Renal cortex interstitium (tissue), 15 donors: ENCODE measurements at places on chromosomes 6 and 20. TPM values are rescaled to one million over a fixed set of nuclear protein-coding genes. Genes with fewer than 3 reads are reported as not detected.

DNA sequence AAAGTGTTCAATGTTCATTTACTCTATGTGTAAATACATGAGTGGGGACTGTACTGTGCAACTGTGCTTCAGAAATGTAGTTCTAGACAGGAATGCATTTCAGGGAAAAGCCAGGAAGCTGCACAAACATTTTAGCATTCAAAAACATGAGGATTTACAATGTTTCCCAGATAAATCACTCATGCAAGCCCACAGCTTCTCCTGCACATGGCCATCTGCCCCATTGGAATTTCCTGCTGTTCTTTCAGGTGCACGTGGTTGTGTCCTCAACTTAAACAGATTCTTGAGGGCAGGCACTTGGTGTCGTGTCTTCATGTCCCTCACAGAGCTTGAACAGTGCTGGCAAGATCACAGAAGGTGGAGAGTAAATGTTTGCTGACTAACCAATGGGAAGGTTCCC, 101.5 kb downstream of the UNC5CL start:
- DNase-seq = no peak

DNA sequence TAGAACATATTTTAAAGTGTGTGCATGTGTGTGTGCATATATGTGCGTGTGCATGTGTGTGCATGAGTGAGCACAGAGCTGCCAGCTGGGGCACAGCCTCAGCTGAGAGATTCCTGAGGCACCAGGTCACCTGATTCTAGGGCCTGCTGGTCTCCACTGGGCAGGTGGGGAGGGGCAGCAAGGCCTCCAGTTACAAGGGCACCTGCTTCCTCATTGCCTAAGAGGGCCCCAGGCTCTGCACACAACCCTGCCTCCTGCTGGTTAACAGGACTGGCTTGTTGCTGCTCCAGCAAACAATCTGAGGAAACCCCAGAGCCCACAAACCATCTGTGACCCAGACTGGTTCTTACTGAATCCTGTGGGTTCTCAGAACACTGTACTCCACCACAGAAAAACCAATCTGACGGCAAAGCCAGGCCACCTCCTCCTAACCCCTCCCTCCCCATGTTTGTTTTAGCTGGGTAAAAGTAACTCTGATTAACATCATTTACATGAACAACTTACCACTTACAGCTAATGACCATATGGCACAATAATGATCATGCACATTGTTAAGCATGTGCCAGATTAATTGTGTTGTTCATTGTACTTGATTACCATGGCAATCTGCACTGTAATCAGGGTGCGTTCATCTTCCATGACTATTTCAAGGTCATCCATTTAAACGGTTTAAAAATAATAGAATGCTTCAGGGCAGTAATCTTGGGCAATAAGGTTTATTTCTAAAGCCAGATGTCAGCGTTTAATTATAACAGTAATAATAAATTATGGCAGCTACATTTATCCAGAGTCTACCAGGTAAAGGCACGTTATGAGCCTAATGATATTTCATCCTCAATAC, 23.1 kb upstream of the UBE2J1 start:
- peak; percentile 54 for DNase-seq

GRCh38 chr6:43091436-43091991, 15.4 kb downstream of the PTK7 start:
- no peak for DNase-seq

DNA sequence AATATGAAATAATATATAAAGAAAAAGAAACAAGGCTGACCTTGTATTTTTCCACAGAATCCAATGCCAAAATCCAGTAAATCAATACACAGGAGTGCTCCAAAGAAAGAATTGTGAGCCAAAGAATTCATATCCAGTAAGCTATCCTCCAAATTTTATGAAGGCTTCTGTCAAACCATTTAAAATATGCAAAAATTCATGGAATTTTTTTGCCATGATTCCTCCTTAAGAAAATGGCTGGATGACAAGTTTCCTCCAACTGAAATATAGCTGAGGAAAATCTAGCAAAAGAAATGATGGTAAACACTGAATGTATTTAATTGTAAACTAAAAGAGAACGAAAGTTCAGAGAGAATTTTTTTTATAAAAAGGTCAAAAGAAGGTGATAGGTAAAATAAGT, 290.3 kb downstream of the UBE3D start:
- DNase-seq = no peak

- no peak for DNase-seq
Measured at GRCh38 chr6:83479389-83479788, 32.9 kb upstream of the PRSS35 start.

DNA sequence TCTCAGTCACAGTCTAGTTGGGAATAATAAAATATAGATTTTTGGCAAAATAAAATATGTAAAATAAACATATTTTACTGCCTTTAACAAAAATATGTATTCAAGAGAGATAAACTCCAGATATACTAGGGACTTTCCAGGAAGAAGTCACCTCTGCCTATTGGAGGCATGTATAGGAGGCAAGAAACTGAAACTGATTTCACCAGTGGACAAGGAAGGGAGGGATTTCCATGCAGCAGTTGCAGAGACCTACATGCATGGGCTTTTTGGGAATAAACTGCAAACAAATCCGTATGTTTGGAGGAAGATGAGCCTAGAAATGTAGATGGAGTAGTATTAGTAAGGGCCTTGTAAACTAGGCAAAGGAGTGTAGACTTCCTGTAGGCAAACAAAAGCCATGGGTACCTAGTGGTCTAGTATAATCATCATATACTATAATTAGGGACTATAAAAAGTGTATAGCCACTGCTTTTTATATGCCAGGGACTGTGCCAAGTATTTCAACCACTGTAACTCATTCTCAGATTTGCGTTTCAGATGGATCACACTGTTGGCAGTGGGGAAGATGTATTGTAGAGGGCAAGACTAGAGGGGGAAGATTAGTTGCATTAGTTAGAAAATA, 38.9 kb downstream of the CD109 start:
- DNase-seq = no peak

- DNase-seq = no peak
Measured at GRCh38 chr6:136792095-136792409, 225 bp downstream of the MAP3K5 start.

DNA sequence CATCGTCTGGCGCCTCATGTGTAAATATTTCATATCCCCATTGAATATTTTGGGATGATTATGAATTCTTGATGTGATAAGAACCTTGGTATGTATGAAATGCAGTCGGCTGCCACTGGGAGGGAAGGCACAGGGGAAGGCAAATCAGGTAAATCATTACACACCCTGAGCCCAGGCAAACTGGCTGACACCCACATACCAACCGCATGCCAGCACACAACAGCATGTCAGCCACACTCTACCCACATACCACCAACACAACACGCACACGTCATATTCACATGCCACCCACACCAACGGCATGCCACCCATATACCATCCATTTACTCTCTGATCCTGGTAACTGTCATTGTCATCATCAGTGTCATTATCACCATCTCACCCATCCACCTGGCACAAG, 28.3 kb upstream of the MDGA1 start:
- no peak for DNase-seq

- no peak for DNase-seq
Measured at GRCh38 chr6:135397172-135397952, 100.2 kb downstream of the AHI1 start.

- no peak for DNase-seq
Measured at GRCh38 chr6:68704485-68704884, 69.4 kb downstream of the ADGRB3 start.

- no peak for DNase-seq
Measured at GRCh38 chr6:44002593-44003344, 124.5 kb downstream of the MRPL14 start.

GRCh38 chr20:37552415-37552814, 24.7 kb upstream of the BLCAP start:
- DNase-seq = no peak

- no peak for DNase-seq
Measured at GRCh38 chr6:73768558-73768957, 72.6 kb downstream of the CD109 start.

DNA sequence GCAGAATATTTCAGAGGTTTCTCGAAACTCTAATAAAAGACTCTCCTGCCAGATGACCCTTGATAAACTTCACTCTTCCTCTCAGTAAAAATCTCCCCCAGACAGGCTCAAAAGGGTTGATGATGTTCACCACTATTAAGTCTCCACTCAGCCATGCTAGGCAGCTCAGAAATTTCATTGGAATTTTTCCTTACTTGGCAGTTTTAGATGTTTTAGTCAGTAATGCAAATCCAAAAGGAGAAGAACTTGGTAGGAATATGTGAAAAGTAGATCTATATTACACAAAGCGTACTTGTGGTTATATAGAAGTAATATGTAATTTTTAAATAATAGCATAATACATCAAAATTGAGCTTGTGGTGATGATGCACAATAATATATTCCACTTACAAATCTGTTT, 333.0 kb downstream of the PHF3 start:
- no peak for DNase-seq

DNA sequence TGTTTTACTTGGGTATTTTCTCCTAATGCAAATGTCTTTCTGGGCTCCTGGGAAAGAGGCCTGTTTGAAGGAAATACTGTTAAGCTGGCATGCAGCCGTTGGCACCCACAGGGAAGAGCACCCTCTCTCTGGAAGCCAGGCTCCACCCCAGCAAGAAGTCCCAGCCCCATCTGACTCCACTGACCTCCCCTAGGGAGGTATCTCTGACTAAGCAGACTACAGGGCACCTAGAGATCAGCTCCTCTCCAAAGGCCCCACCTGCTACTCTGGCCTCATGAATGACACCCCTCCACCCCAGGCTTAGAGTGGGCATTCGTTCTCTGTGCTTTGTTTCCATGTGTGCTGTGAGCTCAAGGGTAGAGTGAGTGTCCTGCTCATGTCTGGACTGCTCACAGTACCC, 6.4 kb upstream of the MDGA1 start:
- no peak for DNase-seq

GRCh38 chr6:148455674-148456558, 113.3 kb downstream of the SASH1 start:
- DNase-seq = no peak

Gene MCCD1
- polyA plus RNA-seq = 17.9 TPM

Gene ARHGAP40
- 0.86 TPM for polyA plus RNA-seq

Gene APOBEC2
- polyA plus RNA-seq = 0.22 TPM

Gene C4B
- polyA plus RNA-seq = 17.4 TPM

Gene KIF6
- 4.0 TPM for polyA plus RNA-seq

Gene DUSP15
- 19.9 TPM for polyA plus RNA-seq

Gene CALHM4
- 0.58 TPM for polyA plus RNA-seq

Gene FAM217A
- polyA plus RNA-seq = 2.3 TPM

Gene SLC22A1
- polyA plus RNA-seq = 1.0 TPM

Gene CST5
- 0.39 TPM for polyA plus RNA-seq
